MG63 (cell line): ENCODE measurements at places on chromosomes 12 and 14.

GRCh38 chr14:37563189-37563588, 31.9 kb downstream of the FOXA1 start:
- no peak for DNase-seq

GRCh38 chr12:74689071-74689655, 151.5 kb downstream of the ATXN7L3B start:
- no peak for DNase-seq

DNA sequence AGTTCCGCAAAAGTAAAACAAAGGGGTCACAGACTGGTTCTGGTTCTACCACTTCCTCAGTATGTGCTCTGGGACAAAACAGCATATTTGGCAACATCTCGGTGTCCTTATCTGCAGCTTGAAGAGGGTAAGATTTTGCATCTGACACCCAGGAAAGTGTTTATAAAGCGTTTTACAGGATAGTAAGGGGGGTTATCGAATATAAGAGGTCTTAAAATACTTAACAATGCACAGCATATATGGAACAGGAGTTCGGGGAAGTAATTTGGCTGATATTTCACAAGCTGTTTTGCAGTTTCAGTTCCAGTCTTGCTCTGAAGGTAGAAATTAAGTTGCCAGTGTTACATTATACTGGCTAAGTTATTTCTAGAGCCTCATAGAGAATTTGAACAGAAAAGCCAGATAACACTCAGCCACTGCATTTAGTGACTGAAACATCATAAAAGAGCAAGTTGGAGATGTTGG, 904 bp upstream of the MAP4K5 start:
- DNase-seq: no peak

DNA sequence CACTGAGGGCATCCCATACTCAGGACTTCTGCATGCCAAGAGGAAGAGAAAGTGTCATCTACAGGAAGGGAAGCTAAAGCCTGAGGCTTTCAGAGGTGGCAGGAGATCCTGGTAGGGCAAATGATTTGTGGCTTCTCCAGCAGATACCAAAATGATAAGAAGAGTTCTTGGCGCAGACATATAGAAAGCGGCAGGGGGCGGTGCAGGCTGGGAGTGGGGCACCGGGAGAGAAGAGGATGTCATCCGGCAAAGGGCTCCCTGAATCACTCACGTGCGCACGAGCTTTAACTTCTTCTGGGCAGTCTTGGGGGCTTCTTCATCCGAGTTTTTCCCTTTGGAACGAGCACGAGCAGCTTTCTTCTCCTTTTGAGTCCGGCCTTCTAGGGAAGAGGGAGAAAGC, 5.2 kb upstream of the ACRBP start:
- DNase-seq: no peak

GRCh38 chr14:56276108-56276507, 157.9 kb downstream of the PELI2 start:
- DNase-seq: no peak

- no peak for DNase-seq
Measured at GRCh38 chr12:93921521-93921920, 226.9 kb upstream of the PLXNC1 start.

- DNase-seq: no peak
Measured at GRCh38 chr12:75974323-75975187, 57.0 kb downstream of the PHLDA1 start.

DNA sequence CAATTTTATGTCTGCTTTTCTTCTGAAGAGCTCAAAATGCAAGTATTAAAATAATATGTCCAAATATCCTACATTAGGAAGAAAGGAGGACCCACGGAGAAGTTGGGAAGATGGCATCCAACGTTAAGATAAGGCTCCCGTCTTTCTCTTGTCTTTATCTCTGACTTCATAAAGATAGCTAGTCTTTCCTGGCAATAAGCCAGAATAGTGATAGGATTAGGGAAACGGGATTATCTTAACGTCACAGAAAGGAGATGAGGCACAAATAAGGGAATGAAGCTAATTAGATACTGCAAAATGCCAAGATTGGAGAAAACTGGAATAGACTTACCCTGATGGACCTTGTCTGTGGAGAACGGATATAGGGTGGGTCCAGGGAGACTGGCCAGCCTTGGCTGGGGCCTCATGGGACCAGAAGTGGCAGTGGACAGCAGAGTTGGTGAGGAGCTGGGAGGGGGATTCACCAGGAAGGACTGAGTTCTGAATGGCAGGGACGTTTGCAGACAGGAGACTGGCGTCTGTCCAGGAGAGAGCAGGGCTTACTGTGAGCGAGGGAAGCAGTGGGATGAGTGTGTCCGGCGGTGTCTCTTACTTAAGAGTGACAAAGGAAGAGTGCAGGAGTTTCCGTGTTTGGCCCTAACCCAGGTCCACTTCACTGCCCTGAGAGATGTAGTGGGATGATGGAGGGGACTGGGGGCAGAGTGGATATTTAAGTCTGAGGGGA, 119.9 kb downstream of the CACNA1C start:
- no peak for DNase-seq

- DNase-seq: peak; percentile 72
Measured at GRCh38 chr12:116524964-116525379, 34.2 kb upstream of the MAP1LC3B2 start.

GRCh38 chr12:132776816-132777568, 15.4 kb upstream of the ANKLE2 start:
- no peak for DNase-seq

DNA sequence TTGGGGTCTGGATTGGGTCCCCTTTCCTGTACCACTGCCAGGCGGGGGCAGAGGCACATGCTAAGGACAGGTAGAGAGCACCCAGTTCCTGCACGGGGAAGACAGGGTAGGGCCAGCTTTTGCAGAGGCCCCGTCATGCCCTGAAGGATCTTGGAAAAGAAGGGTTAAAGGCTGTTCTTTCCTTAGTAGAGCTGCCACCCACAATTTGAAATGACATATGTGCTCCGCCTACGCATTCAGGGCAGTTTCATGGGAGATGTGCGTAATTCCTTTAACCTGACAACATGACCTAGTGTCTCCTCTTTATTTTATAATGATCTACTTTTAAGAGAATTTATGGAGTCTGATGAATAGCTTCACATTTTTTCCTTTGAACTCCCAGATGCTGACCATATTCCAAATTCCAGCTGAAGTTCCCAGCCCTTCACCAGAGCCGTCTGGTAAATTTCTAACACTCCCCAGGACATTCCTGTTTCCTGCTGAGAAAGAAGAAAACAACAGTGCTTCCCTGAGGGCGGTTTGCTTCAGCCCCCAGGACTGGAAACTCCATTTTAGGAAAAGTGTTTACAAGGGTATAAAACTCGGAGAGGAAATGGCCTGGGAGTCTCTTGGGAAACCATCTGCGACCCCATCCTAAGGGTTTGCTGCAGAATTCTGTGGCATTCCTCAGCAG, 58.9 kb upstream of the PLEKHG3 start:
- DNase-seq: peak; percentile 41

DNA sequence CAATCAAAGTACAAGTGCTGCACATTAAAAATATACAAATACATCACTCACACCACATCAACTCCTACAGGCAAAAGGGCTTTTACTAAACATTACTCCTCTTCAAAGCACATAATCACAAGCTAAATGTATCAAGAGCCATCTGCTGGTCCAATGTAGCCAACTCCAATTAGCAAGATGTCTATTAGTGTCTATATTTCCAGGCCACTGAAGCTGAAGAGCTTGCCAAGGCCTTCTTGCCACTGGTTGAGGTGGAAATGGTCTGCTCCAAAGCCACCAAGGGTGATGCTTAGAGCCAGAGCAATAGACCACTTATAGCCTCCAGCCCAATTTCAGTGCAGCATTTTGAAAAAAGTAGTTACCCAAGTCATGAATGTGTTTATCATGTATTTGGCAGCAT, 54.4 kb downstream of the RASSF9 start:
- no peak for DNase-seq

DNA sequence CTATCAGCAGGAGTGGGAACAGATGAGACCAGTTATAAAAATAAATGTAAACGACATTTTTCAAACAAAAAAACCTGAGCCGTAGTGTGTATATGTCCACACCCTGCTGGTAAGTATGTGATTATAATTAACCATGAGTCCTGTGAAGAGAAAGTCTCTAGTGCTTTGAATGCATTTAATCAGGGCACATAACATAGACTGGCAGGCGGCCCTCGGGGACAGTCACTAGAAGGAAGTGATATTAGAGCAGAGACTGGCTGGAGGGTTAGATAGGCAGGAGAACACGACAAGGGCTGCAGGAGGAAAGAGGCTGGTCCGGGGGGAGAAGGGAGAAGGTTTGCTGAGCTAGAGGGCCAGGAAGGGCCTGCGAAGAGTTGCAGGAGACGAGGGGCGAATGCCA, 23.8 kb upstream of the ELK3 start:
- DNase-seq: no peak

DNA sequence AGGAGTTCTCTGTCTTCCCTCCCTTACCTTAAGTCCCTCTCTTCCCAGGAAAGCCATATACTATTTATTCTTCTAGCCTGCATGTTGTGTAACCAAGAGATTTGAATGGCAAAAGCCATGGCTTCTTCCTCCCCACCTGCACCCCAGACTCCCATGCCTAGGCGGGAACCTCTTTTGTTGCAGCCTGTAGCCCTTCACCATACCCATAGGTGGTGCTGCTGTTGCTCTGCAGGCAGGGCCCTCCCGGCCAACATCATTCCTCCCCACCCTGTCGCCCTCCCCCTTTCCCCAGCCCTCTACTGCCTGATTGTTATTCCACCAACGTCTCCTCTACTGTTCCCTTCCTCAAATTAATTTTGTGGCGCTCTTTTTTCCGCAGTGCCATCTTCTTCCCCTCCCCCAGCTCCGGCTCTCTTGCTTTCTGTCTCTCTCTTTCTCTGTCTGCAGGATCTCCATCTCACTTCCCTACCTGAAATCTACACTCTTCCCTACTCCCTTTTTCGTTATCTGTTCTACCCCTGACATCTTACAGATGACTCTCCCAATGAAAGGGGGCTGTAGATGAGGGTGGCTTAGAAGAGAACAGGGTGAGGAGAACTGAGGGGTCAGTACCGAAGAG, 13.8 kb downstream of the NGDN start:
- DNase-seq: no peak

DNA sequence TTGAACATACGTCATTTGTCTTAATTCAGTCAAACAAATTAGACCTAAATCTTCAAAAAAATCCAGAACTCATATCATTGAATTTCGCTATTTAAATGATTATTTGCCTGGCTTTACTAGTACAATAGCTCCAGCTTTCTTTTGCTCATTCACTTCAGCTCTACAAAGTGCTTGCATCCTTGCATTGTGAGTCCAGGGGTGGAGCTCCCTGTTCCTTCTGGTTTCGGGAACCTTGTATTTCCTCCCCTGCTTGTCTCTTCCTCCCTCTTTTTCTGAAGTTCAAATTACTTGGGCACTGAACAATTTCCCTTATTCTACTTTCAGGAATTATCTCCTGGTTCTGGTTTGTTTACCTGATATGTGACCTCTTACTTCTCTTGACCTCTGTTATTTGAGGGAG, 58.1 kb upstream of the KITLG start:
- no peak for DNase-seq

DNA sequence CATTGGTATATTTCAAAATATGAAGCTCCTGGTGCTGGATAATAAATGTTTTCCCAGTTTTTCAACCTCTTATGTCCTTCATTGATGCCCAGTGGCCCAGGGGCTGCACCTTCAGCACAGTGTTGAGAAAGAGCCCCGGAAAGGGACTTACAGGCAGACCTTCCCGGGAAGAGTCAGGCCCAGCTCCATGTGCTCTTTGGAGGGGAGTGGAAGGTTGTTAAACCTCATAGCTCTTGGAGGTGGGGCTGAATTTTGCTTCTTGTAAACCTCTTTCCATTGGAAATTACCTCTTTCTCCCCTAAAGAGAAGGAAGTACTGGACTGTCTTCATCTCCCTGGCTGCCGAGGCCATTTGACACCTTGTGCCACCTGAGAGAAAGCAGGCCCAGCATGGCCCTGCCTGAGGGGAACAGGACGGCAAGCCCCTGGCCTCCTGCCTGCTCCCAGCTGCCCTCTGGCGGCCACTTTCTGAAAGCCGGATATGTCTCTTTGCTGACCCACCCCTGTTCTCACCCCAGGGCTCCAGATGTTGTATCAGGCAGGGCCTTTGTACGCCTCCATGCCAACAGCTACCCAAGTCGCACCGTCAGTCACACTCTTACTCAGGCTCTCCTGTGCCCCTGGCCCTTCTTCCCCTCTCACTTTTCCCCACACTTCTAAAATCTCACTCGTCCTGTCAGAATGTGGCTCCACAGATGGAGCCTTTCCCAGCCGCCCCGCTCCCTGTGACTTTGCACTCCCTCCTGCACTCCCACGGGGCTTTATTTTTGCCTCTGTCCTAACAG, 43.0 kb downstream of the EVL start:
- peak; percentile 68 for DNase-seq

- peak; percentile 15 for DNase-seq
Measured at GRCh38 chr12:65952737-65953209, 128.5 kb downstream of the HMGA2 start.

DNA sequence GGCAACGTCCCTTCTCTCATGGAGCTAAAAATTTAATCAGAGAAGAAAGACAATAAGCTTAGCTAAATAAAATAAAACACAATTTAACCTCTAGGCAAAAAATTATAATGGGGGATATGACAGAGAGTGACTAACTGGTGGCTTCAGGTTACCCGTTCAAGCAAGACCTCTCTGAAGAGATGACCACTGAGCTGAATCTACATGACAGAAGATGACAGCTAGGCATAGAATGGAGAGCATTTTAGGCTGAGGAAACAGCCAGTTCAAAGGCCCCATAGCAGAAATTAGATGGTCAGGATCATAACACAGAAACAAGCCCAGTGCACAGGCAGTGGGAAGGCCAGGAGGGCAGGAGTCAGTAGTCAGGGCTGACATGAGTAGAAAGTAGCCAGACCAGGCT, 1094.3 kb downstream of the VRK1 start:
- no peak for DNase-seq

DNA sequence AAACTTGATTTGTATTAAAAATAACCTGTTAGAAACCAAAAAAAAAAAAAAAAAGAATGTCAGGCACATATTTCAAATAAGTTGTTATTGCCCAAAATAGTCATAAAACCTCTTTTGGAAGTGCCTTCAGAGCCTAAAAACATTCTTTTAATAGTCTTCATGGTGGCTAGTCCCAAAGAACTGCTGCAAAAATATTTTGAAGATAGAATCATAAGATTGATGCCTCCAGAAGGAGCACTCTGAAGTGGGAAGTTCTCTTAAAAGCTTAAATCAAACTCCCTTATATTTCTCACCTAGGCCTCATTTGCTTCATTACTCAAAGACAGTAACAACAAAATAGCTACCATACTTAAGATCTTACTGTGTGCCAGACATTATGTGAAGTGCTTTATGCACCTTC, 27.2 kb upstream of the NT5DC3 start:
- DNase-seq: no peak

DNA sequence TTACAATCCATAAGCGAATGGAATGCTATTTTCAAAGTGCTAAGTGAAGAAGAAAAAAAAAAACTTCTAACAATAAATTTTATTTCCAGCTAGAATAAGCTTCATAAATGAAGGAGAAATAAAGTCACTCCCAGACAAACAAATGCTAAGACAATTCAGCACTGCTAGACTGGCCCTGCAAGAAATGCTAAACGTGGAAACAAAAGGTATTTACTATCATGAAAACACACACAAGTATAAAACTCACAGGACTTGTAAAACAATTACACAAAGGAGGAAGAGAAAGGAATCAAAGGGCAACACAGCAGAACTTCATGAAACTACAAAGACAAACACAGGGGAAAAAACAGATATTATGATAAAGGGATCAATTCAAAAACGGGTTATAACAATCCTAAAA, 85.8 kb upstream of the NELL2 start:
- no peak for DNase-seq

GRCh38 chr12:57899010-57899662, 42.2 kb upstream of the ATP23 start:
- DNase-seq: peak; percentile 75

- DNase-seq: peak; percentile 58
Measured at GRCh38 chr12:116397148-116397547, 119.7 kb upstream of the MED13L start.

GRCh38 chr12:118269806-118270205, 102.9 kb downstream of the TAOK3 start:
- DNase-seq: no peak
